ENCODE measurements at places on chromosomes 2 and 18.

DNA sequence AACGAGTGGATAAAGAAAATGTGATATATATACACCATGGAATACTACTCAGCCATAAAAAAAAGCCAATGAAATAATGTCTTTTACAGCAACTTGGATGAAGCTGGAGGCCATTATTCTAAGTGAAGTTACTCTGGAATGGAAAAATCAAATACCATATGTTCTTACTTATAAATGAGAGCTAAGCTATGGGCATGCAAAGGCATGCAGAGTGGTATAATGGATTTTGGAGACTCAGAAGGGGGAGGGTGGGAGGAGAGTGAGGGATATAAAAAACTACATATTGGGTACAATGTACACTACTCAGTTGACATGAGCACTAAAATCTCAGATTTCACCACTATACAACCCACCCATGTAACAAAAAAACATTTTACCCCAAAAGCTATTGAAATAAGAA lies 1.7 kb upstream of the MSGN1 start:
- DNase-seq, result no peak

GRCh38 chr2:172091761-172092566 lies 6.7 kb downstream of the DLX1 start:
- DNase-seq, result peak; percentile 7

DNA sequence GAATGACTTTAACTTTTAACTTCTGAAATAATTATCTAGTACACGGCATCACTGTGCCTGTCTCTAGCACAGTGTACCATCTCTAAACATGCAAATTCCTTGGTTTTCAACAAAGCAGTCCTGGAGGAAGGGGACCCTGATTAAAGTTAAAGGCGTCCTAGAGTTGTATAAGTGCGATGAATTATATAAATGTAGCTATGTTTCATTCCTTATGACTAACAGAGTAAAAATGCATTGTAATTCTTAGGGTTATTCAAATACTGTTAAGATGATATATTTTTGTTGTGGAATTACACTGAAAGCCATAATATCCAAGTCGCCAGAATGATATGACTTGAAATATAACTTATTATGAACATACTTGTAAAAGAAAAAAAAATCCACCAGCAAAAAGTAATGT lies 544.9 kb upstream of the LINC00305 start:
- DNase-seq, result no peak

DNA sequence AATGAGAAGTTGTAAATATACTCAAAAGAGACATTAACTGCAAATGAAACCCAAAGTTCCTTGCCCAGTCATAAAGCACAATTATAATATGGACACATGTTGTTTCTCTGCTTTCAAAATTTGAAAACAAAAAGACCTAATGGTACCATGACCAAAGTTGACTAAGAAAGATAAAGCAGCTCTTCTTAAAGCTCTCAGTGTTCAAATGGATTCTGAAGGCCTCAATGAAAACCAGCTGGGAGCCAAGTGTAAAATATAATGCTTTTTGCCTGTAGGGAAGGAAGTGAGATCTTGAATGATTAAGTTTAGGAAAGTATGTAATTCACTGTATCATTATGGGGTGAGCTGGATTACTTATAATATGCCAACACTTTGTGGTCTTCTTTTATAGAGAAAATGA lies 178.6 kb downstream of the SATB2 start:
- no peak for DNase-seq

DNA sequence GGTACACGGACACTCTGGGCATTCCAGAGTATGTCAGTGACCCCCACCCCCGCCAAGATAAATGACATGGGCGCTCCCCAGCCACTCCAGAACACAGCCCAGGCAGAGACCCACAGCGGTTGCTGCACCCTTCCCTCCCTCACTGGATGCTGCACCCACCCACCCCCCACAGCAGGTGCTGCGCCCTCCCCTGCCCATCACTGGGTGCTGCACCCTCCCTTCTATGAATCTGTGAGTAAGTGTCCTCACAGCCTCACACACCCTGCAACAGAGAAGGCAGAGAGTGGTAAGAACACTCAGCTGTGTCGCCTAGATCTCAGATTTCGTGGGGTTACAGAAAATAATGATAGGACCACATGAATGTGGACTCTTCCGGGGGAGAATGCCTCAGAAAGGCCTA lies 23.5 kb downstream of the CHMP1B start:
- DNase-seq, result no peak

- no peak for DNase-seq
These were observed 58.0 kb upstream of the TMEM247 start for GRCh38 chr2:46421361-46421760.

GRCh38 chr18:80112624-80113248 lies 3.7 kb downstream of the ADNP2 start:
- DNase-seq, result no peak

Measured in 8988T (cell line).